ENCODE measurements at places on chromosomes 2 and 18.

DNA sequence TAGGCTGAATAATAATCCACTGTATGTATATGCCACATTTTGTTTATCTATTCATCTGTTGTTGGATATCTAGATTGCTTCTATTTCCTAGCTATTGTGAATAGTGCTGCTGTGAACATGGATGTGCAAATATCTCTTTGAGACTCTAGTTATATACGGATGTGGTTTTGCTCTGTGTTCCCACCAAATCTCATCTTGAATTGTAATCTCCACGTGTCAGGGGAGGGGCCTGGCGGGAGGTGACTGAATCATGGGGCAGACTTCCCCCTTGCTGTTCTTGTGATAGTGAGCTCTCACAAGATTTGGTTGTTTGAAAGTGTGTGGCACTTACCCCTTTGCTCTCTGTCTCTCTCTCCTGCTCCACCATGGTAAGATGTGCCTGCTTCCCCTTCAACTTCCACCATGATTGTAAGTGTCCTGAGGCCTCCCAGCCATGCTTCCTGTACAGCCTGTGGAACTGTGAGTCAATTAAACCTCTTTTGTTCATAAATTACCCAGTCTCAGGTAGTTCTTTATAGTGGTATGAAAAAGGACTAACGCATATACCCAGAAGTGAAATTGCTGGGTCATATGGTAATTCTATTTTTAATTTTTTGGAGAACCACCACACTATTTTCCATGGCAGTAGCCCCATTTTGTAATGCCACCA lies 86.1 kb upstream of the UPP2 start:
- DNase-seq = no peak

DNA sequence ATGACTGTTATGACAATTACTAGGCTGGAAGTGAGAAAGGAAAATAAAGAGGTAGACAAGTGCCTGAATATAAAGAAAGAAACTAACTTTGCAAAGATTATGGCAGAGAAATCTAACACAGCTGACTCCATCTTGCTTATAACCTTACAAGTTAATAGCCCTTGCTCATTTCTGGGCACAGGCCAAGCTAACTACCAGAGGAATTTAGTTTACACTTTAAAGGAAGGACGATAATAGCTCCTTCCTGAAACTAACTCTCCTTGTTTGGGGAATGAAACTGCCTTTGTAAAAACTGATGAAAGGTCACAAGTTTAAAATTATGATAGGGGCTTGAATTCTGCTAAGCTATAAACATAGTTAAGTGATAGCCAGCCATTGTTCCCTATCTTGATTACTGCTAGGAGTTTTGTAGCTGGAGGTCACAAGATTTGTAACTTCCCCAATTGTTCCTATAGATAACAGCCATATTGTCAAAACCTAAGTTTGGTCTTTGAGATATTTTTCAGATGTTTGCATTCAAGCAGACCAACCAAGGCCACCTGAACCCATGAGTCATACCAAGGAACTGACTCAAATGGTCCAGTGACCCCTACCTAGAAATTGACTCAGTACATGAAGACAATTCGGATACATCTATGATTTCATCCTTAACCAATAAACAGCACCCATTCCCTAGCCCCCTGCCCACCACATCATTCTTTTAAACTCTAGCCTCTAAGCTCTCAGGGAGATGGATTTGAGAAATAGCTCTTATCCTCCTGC lies 209.2 kb upstream of the LRATD1 start:
- no peak for DNase-seq

DNA sequence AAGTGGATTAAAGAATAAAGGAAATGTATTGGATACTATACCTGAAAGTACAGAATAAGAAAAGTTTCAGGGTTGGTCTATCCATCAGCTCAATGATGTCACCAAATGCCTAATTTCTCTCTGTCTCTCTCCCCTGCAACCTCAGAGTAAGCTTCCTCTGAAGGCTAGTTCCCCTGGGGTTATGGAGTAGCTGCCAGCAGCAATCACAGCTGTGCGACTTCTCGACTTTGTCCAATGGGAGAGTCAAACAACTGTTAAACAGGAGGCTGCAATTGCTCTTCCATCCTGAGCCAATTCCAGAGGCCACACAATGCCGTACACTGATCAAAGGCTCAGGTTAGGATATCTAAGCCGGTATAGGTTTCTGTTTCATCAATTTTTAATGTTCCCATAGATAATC lies 95.3 kb upstream of the FANCL start:
- no peak for DNase-seq

DNA sequence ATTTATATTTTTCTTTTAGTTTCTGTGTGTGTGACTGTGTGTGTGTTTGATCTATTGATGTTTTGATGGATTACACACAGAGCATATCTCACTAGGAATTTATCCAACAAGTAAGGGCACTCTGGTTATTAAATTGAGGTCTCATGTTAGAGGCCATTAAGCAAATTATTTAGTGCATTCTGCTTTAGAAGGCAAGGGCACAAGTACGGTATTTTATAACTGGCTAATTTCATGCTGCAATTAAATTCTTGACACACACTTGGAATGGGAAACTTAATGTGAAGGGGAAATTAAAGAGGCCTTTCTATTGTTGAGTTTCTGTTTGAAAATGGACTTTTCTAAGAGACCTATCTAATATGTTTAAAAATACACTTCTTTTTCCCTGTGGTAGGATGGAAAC lies 25.8 kb downstream of the NYAP2 start:
- DNase-seq = no peak

GRCh38 chr2:145168091-145168490 lies 648.2 kb upstream of the ZEB2 start:
- no peak for DNase-seq

DNA sequence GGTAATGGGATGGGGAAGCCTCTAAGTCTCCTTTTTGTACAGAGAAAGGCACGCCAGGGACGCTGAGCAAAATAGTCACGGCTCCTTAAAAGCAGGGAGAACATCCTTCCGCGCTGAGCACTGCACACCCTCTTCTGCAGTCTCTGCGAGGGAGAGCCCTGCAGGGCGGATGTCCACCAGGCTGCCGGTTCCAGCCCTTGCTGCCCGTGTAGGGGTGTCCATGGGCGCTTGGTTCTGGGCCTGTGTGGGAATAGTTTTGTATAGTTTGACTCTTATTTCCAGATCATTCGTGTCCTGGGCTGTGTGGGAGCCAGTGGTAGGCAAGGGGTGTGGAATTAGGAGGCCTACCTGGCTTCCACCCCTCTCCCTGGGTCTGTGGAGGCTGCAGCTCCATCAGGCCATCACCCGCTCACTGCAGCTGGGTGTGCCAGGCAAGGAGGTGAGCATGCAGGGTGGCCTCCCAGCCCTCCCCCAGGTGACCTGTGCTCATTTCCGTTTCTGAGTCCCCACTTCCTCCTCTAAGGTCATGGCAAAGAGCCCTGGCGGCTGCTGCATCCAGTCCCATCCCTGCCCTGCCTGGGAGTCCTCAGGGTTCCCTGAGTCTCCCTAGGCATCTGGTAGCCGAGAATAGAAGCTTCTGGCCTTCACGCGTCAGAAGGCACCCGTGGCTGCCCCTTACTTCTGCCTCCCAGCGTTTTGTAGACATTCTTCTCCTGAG lies 202.6 kb downstream of the LDLRAD4 start:
- DNase-seq = no peak

DNA sequence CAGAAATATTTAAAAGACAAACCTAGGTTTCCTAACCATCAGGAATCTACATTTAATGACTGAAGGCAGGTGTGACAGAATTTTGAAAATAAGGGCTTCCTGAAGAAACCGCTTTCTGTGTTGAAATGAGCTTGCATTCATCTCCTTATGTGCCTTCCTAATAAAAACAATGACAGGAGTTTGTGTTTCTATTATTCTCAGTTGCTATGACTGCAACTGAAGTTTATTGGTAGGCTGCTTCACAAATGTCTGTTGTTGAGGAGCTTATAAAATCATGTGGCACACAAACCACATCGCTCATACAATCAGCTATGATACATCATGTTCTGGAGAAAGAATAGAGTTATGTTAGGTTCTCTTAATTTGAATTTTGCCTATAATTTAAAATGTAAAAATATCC lies 362.7 kb upstream of the SLC8A1 start:
- no peak for DNase-seq

- no peak for DNase-seq
These were observed 23.3 kb downstream of the SDC1 start for GRCh38 chr2:20201671-20202070.

- no peak for DNase-seq
These were observed 128.5 kb downstream of the MEIS1 start for GRCh38 chr2:66563473-66563872.

- no peak for DNase-seq
These were observed 17.9 kb downstream of the B3GNT7 start for GRCh38 chr2:231413456-231413855.

DNA sequence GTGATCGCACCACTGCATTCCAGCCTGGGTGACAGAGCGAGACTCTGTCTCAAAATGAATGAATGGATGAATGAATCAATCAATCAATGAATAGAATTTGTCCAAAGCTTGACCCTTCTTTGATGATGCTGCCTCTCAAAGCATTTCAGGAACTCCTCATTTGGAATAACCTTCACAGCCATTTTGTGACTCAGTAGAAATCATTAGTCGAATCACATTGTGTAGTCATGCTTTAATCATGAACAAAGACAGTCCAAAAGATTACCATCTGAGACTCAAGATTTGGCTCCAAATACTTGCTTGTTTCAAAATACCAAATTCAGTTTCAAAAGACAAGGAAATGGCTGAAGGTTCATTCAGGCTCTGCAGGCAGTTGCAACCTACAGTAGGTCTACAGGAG lies 83.1 kb downstream of the VWA3B start:
- no peak for DNase-seq

GRCh38 chr18:24983566-24984139 lies 368.3 kb downstream of the ZNF521 start:
- DNase-seq = no peak

DNA sequence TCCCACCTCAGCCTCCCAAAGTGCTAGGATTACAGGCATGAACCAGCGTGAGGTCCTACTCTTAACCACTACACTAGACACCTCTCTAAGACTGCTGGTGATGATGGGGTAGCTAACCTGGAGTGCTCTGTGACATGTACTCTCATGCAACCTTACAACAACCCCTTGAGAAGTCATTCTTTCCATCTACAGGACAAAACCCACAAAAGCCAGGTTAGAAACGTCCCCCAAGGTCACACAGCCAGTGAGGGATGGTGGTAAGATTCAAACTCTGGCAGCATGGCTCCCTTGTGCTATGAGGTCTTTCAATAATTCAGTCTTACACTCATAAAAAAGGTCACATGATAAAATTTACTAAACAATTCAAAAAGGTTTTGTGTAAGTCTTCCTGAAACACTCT lies 94.8 kb upstream of the SERTAD2 start:
- DNase-seq = peak; percentile 35

GRCh38 chr2:116696223-116696622 lies 1118.3 kb upstream of the DDX18 start:
- DNase-seq = no peak

DNA sequence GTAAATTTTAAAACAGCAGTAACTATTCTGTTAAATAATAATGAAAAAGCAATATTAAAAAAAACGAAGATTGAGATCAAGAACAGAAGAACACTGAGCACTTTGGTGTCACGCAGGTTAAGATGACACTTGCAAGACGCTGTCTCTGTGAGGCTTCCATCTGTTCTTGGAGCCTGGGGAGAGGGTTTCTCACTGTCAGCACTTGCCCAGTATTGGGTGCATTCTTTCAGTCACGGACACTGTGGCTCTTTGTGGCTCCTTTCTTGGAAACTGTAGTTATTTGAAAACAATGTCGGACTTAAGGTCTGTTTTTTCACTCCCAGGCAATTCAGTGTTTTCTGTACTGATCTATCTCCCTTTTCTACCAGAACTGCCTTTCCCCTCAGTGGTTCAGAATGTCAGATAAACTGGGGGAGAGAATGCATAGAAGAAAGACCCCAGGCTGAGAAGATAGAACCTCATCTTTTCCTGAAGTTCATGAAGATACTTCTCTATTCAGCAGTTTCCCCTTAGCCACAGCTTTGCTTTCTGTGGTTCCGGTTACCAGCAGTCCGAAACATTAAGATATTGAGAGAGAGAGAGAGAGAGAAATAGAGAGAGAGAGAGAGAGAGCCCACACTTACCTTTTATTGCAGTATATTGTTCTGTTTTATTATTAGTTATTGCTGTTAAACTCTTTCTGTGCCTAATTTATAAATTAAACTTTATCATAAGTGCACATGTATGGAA lies 283.3 kb downstream of the DCDC2C start:
- DNase-seq = no peak

DNA sequence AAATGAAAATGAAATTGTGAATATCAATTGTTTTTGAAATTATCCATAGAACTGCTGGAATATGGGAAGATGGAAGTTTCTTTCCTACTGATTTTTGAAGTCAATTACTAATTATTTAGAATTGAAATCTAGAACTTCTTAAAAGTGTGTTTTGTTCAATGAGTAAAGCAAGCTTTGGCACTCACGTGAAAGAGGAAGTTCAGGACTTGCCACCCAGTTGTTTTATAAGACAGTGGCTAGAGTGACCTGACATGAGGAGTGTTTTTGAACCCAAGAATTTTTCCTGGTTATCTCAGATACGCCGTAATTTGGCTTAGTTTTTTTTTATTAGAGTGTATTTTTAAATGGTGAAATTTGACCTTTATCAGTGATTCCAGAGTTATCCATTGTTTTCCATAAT lies 3.5 kb downstream of the MXD1 start:
- no peak for DNase-seq

DNA sequence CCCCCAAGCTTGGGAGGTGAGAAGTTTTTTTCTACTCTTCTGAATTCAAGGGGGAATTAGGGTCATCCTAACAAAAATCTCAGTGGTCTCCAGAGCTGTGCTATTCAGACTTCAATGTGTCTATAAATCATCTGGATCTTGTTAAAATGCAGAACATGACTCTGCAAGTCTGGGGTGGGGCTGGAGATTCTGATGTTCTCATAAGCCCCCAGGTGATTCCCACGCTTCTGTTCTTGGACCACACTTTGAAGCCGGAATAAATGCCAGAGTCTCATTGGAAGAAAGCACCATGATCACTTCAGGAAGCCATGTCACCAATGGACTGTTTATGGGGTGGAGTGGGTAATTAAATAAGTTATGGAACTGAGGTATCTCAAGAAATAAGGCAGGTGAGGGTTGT lies 22.2 kb upstream of the SLC16A14 start:
- no peak for DNase-seq

DNA sequence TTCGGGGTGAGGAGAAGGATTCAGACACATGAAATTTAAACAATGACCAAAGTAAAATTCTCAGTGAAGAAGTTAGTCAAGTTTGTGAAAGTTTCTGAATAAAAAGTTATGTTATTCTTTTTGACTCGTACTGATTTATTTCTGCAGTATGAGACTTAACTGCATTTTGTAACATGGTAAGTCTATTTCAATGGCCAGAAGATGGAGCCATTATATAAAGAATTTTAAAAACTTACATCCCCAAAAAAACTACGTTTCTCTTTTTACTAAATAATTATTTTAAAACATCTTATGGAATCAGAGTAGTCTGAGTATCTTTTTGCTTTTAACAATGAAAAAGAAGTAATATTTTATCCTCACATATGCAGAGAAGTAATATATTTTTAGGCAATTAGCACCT lies 51.4 kb upstream of the SCN1A start:
- DNase-seq = no peak

GRCh38 chr18:9082711-9083510 lies 19.6 kb upstream of the NDUFV2 start:
- peak; percentile 90 for DNase-seq
